ENCODE measurements at places on chromosomes 3 and 15.
A peak's percentile ranks its signal among the peaks of the same experiment; 100 is the strongest.

DNA sequence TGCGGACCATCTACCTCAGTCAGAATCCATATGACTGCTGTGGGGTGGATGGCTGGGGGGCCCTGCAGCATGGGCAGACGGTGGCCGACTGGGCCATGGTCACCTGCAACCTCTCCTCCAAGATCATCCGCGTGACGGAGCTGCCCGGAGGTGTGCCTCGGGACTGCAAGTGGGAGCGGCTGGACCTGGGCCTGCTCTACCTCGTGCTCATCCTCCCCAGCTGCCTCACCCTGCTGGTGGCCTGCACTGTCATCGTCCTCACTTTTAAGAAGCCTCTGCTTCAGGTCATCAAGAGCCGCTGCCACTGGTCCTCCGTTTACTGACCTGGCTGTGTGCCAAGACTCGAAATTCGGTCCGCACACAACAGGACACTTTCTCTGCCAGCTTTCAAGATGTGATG lies 21.9 kb downstream of the NRROS start:
- DNase-seq = no peak

- peak; percentile 83 for DNase-seq
Observed at GRCh38 chr15:83053151-83053550, 13.9 kb downstream of the BTBD1 start.

DNA sequence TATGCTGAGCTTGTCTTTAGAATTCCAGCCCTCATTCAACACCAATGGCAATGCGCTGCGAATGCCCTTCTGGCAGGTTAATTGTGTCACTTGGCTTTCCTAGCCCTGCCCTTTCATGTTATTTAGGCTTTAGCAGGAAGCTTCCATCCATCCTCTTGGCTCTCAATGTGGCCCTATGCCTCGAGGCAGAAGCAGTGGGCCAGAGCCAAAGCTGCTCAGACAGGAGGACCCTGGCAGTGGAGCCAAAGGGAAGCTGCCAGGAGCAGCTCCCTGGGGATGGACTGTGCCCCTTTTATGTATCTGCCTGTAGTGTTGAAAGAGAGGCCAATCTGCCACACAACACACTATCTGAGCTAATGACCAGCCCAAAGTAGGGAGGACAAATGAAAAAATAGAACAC lies 376.4 kb downstream of the CTNNB1 start:
- no peak for DNase-seq

- no peak for DNase-seq
Observed at GRCh38 chr15:66912001-66912400, 153.4 kb upstream of the SMAD3 start.

GRCh38 chr3:111253733-111254132 lies 182.1 kb downstream of the NECTIN3 start:
- no peak for DNase-seq

DNA sequence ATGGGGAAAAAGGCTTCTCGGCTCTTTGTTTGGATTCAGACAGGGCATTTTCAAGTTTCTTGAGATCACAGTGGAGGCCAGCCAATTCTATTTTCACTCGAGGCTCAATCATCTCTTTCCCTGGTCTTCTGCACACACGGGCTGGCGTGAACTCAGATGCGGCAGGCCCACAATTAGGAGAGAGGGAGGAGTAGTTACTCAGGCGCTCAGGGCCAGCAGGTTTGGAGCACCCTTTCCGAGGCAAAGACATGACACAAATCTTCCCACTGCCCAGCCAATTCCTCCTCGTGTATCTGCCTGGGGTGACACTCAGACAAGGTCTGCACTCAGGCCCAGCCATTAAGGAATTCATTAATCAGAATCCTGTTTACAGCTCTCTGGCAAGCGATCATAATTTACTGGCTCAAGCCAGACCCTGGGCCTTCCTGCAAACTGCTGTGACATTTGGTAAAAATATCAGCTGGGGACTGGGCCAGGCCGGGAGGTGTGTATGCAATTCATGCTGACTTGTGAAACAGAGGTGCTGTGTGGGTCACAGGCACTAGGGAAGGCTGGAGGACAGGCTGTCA lies 68.1 kb upstream of the TLE3 start:
- no peak for DNase-seq

DNA sequence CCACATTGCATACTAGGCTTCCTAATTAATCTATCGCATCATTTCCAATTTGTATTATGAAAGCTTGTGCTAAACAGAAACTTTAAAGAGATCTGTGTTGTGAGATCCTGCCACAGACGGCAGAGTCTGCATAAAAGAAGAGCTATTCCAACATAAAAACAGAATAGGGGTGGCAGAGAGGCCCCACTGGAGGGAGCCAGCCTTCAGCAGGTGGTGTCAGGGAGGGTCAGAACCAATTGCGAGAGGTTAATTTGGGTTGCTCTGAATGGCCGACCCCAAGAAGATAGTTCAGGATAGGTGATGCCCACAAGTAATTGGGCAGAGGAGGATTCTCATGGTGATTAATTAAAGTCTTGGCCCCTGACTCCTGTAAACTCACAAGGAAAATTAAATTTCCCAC lies 74.8 kb downstream of the DCLK3 start:
- DNase-seq = no peak

DNA sequence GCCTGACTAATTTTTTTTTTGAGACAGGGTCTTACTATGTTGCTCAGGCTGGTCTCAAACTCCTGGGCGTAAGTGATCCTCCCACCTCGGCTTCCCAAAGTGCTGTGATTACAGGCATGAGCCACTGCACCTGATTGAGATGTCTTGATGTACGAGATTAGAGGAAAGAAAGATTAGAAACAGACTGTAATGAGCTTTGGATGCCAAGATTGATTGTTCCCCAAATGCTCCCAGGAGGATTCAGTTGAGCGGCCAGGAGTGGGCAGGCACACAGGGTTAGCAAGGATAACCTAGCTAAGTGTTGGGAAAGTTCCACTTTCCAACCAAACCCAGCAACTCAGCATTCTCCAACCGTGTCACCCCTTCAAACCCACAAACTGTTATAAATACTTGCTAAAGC lies 63.7 kb downstream of the SRGAP3 start:
- no peak for DNase-seq

- DNase-seq = no peak
Observed at GRCh38 chr3:175421902-175422301, 562.8 kb downstream of the NAALADL2 start.

- no peak for DNase-seq
Observed at GRCh38 chr15:57735431-57735830, 28.9 kb downstream of the POLR2M start.

DNA sequence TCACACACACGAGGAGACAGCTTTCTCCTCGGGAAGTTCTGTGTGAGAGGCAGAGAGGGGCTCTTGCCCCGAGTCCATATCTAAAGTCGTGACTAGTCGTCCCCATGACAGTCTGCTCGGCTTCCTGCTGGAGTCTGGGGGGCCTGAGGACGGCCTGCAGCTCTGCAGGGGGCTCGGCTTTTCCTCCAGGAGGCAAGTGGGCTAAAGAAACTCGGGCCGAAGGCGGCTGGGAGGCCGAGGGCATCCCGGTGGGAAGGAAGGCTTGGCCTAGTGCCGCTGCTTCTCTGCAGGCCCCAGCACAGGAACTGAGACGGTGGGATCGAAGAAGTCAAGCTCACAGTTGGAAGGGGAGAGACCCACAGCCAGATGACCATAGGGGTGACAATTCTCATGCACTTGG lies 25.4 kb upstream of the PIGZ start:
- DNase-seq = no peak

Measured in HCEC 1CT (cell line).